ENCODE measurements at places on chromosomes 2 and 18.

DNA sequence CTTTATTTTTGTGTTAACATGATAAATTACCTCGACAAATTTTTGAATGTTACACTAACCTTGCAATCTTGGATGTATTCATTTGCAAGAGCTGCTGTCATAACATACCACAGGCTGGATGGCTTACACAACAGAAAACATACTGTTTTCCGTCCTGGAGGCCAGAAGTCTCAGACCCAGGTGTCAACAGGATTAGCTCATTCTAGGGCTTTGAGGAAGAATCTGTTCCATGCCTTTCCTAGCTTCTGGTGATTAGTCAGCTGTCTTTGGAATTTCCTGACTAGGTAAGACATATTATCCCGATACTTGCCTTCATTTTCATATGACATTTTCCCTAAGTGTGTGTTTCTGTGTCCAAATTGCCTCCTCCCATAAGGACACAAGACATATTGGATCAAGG, 188.6 kb upstream of the CDH19 start:
- no peak for DNase-seq

GRCh38 chr18:7889515-7889914, 322.4 kb downstream of the PTPRM start:
- DNase-seq: no peak

GRCh38 chr18:38747153-38747552, 1181.6 kb upstream of the CELF4 start:
- DNase-seq: no peak

DNA sequence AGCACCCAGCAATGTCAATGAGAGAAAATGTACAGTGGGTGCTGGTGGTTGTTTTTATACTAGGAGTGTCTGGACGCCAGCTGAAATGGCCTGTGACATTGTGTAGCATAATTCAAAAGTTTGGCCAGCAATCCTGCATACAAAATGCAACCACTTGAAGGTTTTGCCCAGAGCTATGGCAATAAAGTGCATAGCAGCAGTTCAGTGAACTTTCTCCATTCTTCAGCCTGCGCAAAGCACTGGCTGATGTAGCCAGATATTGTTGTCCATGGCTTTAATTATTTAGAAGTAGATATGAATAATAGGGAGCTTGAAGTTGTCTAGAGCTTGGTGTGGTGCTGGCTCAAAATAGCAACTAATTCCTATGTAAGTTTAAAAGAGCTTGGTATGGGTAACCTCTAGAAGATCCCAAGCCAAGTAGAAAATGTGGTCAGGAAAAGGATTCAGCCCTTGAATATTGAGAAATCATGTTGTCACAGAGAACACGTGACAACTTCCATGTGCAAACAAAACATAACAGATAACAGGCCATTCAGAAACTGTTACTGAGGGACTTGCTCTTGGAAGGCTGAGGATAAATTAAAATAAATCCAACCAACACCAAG, 33.3 kb upstream of the PGAP1 start:
- DNase-seq: no peak

DNA sequence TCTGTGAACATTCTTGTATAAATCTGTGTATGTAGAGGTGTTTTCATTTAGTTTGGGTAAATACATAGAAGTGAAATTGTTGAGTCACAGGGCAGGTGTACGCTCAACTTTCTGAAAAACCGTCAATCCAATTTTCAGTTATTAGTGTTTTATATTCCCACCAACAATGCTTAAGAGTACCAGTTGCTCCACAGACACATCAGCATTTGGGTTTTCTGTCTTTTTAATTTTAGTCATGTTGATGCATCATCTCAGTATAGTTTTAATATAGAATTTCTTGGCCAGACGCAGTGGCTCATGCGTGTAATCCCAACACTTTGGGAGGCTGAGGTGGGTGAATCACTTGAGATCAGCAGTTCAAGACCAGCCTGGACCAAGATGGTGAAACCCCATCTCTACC, 3.2 kb upstream of the GNLY start:
- no peak for DNase-seq

DNA sequence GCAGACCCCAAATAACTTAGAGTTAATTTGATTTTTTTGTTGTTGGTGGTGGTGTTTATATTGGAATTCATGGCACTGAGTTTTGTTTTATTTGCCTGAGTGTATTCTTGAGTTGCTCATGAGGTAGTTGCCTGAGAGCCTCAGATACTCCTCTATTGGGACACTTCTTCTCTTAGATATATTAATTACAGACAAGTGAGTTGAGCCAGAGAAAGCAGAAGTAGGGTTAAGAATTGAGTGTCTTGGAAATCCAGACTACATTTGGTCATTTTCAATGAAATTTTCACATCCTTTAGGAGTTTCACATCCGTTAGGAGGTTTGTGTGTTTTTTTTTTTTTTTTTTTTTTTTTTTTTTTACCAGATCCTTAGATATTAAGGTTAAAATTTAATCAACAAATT, 29.0 kb downstream of the FMNL2 start:
- DNase-seq: no peak

GRCh38 chr2:234691214-234691575, 194.3 kb upstream of the ARL4C start:
- no peak for DNase-seq

DNA sequence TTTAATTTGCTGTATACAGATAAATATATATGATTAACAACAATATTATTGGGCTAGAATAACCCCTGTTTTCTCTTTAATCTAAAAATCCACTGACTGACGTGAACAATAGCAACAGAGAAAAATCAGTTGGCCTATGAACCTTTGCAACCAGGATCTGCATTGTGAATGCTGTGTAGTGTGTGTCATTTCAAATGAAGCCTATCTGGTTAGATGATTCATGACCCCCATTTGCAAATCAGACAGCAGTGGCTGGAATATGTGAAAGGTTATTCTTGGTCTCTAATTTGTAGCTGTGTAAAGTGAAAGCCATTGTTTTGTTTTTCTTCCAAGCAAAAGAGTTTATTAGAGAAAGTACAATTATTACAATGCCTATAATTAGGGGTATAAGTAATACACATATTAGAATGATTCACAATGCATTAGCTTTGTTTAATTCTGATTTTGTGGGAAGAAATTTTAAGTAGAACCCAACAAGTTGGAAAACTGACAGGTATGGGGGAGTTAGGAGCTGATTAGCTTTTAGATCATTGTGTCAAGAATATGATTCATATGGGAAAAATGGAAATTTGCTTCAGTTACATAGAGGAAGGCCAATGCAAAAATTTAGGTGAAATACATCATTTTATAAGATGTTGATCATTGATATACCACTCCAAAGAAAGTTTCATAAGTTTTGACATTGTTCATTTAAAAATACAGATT, 1362.2 kb upstream of the TMEFF2 start:
- DNase-seq: no peak

- no peak for DNase-seq
These were observed 24.7 kb downstream of the TLK1 start for GRCh38 chr2:171136024-171136423.

GRCh38 chr2:121944072-121944831, 188.8 kb downstream of the TSN start:
- no peak for DNase-seq

DNA sequence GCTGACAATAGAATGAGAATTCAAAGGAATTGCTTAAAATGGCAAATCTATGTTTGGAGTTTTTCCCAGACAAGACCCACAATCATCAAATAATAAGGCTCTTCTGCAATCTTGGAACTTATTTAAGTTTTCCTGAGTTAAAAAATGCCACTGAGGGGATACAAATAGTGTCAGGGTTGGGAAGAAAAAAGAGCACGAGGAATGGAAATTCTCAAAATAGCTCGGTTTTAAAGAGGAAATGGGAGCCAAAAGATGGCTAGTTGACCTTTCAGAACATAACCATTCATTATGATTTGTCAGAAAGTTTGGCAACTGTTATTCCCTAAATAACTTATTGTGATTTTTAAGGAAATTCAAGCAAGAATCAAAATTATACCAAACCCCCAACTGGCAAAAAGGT, 127.7 kb downstream of the RAPGEF4 start:
- DNase-seq: no peak

DNA sequence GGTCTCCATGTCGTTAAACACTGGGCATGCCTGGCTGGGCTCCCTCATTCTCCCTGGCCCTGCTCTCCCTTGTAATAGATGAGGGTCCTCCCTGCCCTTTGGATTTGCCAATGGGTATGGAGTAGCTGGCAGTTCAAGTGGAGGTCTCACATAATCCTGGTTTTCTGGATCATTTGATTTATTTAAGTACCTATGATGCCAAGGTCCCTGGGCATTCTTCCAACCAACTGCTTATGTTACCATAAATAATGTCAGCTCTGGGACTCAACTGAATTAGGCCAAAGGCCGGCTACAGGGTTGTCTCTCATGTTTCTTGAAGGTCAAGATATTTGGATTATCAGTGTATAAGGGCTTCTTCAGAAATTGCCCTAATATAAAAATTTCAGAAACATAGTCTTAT, 104.9 kb upstream of the LYPD6 start:
- DNase-seq: no peak

DNA sequence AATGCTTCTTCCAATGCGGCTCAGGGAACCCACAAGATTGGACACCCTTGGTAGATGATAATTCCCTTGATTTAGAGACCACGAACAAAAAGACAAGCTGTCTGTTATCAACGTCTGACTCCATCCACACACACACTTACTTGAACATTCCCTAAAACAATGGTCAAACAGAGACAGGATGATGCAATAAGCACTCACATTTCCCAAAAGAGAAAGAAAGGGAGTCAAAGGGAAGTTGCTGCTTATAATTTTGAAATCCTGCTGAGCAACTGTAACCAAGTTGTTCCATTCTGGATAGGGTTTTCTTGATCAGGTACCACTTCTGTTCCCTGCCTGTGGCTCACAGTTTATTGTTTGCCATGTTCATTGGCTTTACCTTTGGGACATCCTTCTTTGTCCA, 571.3 kb upstream of the CNTNAP5 start:
- no peak for DNase-seq

GRCh38 chr2:153935511-153935910, 63.8 kb downstream of the GALNT13 start:
- no peak for DNase-seq

- DNase-seq: no peak
These were observed 686.7 kb downstream of the TMEM182 start for GRCh38 chr2:103448495-103448894.

GRCh38 chr2:43642363-43642762, 5.3 kb downstream of the PLEKHH2 start:
- DNase-seq: no peak

DNA sequence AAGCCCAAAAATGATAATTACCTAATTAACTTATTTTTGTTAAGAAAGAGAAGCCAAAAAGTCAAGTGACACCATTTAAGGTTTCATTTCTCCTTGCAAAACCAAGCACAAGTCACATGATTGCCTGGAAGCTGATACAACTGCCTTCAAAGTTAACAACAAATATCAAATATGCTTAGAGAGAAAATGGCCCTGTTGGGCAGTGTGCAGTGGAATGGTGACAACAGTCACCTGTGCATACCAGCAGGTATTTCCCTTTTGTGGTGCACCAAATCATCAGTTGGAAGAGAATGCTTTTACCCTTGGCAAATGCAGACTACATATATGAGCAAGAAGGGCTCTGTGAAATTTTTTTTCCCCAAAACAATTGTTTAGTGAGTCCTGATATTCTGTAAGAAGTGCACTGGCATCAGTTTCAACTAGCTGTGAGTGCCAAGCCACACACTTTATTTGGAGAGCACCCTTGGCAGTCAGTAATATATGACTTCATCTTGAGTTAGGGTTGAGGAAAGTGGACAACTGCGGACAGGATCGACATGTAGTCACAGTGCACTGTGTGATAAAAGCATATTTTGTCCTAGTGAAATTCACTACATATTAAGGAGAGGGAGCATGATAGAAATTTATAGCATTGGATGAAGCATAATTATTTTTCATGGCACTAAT, 74.9 kb upstream of the DOCK10 start:
- no peak for DNase-seq

DNA sequence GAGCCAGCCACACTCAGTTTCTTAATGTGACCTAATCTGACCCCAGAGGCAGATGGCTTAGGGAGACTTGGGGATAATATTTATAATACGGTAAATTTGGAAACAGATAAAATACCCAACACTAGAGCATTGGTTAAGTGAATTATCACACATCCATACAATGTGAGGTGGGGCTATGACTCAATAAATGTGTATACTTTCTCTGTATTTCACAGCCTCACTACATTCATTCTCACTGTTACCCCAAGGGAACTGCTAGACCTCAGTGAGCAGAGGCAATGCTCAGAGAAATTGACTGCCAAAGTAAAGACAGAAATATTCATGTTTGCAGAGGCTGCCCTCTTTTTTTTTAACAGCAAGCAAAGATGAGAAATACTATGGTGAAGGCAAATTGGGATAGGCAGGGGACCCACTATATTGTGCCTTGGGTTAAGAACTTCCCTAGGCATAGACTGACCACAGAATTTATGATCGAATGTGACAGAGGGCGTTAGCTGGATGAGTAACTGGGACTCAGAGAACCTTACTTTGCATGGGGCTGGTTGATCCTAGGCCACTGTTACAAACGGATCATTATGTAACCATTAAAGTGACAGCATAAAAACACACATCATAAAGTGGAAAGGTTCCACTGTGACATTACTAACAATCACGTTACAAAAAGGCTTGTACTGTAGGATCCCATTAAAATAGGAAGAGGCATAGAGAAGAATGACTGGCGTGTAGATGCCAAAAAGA, 246.0 kb upstream of the LYPD1 start:
- DNase-seq: no peak

DNA sequence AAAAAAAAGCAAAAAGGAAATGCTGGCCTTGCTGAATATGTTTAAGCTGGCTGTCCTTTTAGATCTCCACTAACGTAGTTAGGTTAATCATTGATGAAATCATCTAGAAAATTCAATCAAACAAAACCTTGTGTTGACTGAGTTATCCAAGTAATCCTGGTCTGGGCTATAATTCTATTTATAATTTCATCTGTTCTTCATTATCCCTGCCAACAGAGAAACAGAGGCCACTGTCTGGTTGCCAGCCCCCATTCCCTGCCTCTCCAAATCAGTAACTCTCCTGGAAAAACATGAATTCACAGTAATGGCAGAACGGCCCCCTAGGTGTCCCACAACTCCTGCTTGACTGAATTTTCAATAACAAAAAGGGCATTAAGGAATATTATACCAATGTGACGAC, 24.6 kb downstream of the DOCK10 start:
- no peak for DNase-seq

GRCh38 chr2:224885836-224886547, 156.3 kb downstream of the DOCK10 start:
- DNase-seq: no peak
